Thyroid gland (tissue), 4 donors: ENCODE measurements at places on chromosomes 6 and 20. TPM values are rescaled to one million over a fixed set of nuclear protein-coding genes. Genes with fewer than 3 reads are reported as not detected.

DNA sequence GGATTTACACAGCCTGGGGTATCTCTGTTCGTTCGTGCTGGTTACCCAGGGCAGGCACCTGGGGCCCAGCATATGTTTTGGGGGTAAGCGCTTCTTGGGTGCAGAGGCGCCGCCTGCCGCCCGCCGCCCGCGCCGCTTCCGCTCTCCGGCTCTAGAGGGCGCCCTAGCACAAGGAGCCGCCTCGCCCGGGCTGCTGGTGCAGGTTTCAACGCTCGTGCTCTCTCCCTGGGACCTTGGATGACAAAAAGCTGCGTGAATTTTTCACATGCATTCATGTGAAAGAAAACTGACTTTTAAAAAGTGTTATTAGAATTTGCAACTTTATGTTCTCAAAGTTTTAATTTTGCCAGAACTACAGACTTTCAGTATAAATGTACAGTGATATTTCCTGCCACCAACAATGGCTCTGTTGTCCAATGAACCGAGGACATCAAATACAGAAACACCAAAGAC lies 32.5 kb downstream of the PRR18 start:
- DNase-seq: peak; percentile 66

PRL gene
- not detected for total RNA-seq

TBC1D32 gene
- 14.9 TPM for total RNA-seq

DNA sequence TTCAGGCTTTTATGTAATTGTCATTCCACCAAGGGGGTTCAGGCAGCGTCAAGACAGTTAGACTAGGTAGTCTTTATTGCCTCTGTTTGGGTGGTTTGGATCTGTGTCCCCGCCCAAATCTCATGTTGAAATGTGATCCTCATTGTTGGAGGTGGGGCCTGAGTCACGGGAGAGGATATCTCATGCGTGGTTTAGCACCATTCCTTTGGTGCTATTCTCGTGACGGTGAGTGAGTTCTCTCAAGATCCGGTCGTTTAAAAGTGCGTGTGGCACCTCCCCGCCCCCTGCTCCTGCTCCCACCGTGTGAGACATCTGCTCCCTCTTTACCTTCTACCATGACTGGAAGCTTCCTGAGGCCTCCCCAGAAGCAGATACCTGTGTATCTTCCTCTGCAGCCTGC lies 51.3 kb upstream of the FOXC1 start:
- no peak for DNase-seq

DNA sequence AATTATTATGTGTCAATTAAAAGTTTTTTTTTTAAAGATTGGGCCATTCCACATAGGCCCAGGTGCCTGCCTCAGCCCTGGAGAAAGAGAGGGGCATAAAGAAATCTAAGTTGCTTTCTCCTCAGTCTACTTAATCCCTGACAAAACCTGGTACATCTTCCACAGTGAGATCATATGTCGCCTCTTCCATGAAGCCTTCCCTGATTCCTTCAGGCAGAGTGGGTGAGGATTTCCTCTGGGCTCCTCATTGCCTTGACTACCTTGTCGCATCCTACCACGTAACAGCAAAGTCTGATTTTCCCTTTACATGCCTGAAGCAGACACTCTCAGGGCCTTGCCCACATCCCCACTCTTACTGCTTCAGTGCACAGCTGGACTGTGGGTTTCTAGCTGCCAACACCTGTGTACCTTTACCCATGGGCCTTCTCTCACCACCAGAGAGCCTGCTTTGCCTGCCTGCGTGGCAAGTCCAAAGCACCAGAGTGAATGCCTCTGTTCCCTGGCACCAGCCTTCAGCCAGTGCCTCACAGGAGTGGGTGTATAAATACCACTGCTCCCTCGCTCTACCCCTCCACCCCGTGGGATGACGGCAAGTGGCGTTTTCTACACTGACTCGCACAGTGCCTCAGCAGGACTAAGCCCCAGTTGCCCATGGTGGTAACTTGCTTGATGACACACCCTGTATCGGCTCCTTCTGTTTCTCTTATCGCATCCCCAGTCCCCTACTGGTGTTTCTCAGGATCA lies 68.0 kb downstream of the EYA2 start:
- DNase-seq: peak; percentile 72

- no peak for DNase-seq
Measured at GRCh38 chr20:23138682-23139081, 52.6 kb upstream of the CD93 start.

DNA sequence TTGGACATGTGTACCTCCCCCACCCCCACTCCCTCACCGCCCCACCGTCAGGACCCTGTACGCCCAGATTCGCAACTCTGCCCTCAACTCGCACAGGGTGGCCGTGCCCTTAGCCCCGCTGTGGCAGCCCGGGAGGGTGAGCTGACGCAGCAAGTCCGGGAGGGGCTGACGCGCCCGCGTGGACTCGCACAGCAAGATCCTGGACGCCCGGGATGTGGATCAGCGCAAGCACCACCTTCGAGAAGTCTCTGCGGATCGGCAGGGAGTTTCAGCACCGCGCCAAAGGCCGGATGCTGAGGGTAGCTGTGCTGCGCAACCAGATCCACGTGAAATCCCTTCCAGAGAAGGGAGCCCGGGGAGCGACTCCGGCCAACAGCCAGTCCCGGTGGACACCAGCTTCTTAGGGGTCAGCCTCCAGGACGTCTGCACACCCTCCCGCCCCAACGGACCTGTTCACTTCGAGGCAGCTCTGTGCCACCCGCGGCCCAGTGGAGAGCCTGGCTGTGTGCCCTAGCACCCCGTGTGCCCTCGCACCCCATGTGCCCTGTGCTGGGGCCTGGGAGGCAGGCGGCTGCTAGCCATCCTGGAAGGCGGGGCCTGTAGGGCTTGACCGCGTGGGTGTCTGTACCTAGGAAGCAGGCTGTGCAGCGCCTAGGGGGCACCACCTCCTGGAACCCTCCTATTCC lies 6.7 kb upstream of the GJA10 start:
- DNase-seq: no peak
